Activated T-cell treated with anti-CD3 and anti-CD28 coated beads, Interleukin-2, amount 50 U/mL, for 4 hours (primary cell): ENCODE measurements at places on chromosomes 16 and 17.

DNA sequence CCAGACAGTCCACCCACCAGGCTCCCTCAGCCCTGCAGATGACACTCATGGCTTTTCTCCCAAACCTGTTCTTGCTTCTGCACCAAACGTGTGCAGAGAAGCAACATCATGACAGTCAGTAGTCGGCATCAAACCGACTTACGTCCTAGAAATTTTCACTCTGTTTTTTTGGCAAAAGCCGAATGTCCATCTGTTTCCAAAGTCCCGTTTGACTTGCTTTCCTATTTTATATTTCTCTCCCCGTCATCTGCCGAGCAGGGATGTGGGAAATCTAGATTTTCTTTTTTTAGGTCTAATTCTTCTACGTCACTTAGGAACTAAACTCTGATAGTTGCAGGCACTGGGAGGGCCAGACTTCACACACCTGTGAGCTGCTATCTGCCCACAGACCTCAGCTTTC lies 104.9 kb downstream of the RMI2 start:
- no peak for DNase-seq

GRCh38 chr16:79725051-79725450 lies 124.5 kb upstream of the MAF start:
- DNase-seq: no peak

DNA sequence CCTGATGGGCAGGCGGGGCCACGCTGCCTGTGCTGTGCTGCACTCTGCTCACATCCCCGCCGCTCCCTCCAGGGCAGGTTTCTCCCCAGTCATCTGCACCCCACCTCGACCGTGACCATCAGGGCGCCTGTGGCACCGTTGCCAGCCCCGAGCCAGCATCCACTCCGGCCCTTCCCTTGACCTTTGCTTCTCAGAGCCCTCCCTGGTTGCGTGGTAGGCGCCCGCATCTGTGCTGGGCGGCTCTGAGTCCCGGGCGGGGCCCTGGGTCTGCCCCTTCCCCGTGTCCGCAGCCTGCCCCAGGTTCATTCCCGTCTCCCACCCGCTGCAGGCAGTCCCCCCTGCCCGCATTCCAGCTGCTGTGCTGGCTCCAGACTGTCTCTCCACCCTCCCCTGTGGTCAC lies 33.2 kb downstream of the ZNF750 start:
- no peak for DNase-seq

- DNase-seq: no peak
These were observed 16.3 kb downstream of the ERAL1 start for GRCh38 chr17:28871056-28871579.

DNA sequence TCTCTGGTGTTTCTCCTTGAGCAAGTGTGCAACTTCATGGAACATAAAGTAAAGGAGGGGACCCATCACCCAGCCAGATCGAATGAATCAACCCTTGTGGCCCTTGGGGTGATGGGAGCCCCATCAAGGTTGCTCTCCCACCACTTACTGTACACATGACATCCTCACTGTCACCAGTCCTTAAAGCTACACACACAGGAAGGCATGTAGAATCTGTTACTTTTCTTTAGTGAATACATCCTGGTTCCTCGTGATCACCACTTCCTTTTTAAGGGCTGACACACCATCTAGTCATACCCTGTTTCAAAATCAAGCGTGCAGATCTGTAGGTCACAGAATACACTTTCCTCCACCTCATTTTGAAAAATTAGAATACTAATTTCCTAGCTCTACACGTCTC lies 22.6 kb upstream of the MPHOSPH6 start:
- no peak for DNase-seq

DNA sequence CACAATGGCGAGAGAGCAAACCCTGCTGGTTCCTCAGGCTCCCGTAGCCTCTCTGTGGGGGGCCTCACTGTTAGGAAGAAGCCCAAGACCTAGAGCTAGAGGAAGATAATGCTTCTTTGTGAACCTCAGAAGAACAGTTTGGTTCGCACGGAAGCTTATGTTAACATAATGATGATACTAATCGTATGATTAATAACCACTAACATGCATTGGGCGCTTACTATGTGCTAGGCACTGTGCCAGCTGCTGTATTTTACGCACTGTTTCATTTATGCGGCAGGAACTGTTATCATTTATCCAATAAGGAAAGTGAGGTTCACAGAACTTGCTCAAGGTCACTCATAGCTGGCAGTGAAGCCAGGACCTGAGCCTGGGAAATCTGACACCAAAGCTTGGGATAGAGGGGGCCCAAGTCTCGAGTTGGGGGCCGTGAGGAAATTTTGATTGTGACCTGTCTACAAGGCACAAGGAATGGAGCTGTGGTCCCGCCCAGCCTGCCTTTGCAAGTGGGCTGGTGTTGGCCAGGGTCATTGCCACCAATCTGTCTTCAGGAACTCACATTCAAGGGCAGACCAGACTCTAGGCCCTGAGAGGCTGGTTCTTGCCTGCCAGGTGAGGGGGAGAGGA lies 6.8 kb downstream of the PRCD start:
- DNase-seq: no peak

DNA sequence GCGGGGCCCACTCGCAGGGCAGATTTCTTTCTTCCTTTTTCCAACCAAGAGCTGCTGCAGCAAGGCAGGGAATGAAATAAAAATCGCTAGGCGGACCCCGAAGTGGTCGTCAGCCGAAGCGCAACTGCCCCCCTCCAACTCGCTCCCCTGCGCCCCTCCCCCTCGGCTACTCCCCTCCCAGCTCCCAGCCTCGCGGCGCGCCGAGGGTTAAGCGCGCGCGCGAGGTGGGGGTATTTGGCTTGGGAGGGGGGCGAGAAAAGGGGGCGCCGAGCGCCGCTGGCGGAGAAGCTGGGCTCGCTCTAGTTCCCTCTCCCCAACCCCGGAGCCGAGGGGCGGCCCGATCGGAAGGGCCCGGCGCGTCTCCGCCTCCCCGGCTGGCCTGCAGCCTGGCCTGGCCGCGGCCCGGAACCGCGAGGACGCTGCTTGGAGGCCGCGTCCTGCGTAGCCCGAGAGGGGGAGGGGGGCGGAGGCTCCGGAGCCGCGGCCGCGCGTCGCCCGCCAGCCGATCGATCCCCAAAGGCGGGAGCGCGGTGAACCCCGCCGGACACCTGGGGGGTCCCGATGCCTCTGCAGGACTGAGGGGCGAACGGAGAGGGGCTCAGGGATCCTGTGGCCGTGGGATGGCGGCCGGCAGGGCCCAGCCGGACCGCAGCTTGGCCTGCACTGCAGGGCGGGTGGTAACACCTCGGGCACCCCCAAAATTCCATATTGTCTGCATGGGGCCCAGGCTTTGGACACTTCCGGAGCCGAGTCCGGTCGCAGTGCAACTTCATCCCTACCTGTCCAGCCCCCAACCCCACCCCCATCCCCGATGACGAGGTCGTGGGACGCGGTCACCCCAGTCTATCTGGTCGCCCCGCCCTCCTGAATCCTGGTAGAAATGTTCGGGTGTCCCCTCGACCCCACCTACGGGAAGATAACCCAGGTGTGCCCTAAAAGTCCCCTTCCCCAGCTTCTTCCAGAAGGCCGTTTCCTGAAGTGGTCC lies 4.9 kb upstream of the CBX4 start:
- DNase-seq: no peak

GRCh38 chr17:50627782-50628601 lies 6.7 kb upstream of the ABCC3 start:
- no peak for DNase-seq

DNA sequence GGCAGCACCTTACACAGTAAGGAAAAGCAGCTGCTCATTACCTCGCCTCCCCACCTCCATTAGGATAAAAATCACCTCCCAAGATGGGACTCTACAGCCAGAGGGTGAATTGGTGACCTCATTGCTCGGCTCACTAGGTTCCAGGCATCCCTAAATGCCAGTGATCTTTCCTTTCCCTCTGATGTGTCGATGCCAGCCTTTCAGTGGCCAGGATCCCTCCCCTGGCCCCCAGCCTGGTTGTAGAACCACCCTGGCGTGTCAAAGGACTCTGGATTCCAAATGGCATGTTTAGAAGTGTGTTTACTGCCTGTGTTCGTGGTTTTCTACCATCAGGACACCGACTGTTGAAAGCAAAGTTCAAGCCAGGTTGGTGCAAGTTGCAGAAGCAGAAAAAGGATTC lies 72.1 kb upstream of the LYRM9 start:
- DNase-seq: no peak

DNA sequence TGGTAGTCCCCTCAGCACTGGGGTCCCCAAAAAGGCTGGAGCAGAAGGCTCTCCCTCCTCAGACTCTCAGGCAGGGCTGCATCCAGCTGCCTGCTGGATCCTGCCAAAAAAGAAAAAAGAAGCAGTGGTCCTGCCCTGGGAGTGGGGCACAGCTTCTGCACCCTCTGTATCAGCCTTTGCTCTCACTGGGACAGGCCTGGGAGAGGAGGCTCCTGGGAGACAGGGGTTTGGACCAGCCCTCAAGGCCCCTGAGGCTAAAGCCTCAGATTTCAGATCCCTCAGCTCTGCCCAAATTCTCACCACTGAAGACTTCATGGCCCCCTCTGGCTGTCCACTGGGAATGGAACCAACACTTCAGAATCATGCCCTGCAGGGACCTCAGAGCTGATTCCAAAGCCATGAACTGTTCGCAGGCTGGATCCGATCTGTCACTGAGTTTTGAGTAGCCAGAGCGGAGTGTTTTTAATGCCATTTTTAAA lies 96.9 kb downstream of the C16orf78 start:
- DNase-seq: no peak

DNA sequence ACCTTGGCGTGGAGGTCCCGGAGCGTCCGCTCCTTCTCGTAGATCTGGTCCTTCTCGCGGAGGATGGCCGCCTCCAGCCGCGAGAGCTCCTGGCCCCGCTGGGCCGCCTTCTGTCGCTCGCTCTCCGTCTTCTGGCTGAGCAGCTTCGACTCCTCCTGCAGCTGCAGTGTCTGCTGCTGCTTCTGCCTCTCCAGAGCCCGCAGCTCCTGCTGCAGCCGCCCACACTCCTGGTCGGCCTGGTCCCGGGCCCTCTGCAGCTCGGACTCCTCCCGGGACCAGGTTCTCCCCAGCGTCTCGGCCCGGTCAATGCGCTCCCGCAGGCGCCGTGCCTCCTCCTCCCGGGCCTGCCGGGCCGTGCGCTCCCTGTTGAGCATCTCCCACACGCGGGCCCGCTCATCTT lies 7.6 kb downstream of the CDK3 start:
- no peak for DNase-seq

DNA sequence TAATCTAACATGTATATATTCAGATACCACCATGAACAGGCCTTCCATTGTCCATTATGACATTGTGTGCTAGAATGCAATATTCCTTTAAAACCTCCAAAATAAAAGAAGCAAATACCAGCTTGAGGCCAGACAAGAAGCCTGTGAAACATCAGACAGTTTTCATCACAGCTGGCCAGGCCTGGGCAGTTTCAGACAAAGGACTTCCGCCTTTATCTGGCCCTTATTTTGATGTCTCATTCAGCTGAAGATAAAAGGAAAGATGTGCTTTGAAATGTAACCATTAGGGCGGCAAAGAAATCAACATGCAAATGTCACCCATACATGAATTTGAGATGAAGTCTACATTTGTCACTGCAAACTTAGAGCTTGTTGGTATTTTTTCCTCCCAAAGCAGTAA lies 737.5 kb downstream of the KCNJ2 start:
- DNase-seq: no peak

GRCh38 chr16:25256695-25257469 lies 763 bp downstream of the ZKSCAN2 start:
- DNase-seq: no peak

DNA sequence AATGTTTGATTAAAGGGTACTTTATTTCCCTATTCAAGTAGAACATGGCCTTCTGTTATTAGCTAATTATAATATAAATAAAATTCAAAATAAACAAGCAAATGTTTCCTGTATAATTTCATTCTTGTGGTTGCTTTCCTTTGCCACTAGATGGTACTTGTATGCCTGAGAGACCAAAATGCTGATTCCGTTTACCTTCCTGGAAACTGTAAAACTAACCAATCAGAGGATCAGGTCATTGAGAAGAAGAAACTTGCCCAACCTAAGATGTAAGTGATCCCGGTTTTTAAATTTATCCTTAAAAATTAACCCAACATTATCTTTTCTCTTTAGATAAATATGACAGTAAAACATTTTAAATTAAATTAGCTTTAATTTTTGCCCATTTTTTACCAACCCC lies 8.1 kb upstream of the ABCA5 start:
- no peak for DNase-seq

- DNase-seq: no peak
These were observed 25.5 kb downstream of the CACNG4 start for GRCh38 chr17:66990047-66990446.
